ENCODE measurements at places on chromosomes 6 and 20.

DNA sequence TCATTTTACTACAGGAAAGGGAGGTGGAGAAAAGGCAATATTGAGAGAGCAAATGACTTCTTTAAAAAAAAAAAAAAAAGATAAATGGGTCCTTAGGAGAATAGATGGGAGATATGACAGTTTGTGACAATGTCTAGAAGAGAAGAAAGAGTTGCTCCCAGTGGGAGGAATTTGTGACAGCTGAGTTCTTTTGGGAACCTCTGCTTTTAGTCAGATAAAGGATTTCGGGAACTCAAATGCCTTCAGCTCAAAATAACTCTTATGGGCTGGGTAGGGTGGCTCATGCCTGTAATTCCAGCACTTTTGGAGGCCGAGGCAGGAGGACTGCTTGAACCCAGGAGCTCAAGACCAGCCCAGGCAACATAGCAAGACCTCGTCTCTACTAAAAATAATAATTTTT lies 13.1 kb downstream of the TPD52L1 start:
- DNase-seq, result no peak

- DNase-seq, result no peak
Measured at GRCh38 chr6:5151955-5152401, 66.8 kb downstream of the PPP1R3G start.

GRCh38 chr6:149820506-149820905 lies 43.7 kb downstream of the LRP11 start:
- no peak for DNase-seq

GRCh38 chr6:41942067-41942851 lies 651 bp upstream of the CCND3 start:
- DNase-seq, result no peak

- no peak for DNase-seq
Measured at GRCh38 chr20:12028771-12029170, 111.1 kb downstream of the BTBD3 start.

DNA sequence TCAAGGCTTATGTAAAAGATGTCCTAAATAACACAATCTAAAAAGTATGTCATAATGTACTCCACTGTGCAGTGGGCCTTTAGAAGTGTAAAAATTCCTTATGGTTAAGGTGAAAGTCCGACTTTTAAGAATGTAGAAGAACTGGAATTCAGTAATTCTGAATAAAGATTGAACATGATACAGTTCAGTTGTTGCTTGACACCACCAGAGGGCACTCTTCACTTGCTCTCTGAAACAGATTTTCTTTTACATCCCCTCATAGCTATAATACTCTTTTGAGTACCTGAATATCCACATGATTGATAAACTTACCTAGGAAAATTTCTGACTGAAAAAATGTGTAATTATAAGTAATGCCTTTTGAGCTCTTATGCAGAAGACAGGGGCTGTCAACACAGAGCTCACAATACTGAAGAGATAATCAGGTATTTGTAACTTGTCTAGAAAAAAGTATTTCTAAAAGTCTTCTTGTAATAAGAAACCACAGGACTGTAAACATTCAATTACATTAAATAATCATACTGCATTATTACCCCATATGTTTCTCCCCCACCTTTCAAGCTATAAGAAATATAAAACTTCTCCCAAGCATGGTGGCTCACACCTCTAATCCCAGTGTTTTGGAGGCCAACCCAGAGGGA lies 92.1 kb downstream of the POPDC3 start:
- DNase-seq, result peak; percentile 33

DNA sequence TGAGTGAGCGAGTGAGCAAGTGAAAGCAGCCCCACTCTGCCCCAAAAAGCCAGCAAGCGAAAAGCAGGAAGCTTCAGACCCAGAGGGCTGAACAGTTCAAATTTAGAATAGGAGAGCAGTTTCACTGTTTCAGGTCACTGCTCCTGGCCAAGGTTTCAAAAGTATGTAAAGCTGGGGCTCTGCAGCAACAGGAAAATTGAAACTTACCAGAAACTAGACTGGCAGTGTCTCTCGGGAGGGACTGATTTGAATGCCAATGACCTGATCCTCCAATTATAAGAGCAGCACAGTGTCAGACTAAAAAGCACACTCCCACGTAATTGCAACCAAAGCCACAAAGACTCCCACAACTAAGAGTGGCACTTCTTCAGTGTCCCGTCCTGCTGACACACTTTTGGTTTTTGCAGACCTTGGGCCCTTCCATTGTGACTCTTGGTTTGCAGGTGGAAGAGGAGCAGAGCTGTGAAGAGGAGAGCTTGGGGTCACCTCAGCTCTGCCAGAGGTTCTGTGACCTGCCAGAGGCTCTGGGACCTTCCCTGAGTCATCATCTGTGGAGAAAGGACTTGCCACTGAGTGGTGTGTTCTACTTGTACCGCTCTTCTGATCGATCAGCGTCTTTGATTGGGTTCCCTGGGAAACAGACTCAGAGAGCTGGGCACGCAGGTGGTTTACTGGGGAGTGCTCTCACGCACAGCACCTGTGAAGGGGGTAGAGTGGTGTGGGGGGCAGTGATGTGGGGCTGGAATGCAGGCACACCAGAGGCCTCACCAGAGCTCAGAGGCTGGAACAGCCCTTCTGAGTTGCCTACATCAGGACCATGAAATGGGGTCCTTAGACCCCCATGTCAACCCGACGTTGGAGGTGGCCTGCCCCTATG lies 52.7 kb upstream of the PTGIS start:
- DNase-seq, result no peak

DNA sequence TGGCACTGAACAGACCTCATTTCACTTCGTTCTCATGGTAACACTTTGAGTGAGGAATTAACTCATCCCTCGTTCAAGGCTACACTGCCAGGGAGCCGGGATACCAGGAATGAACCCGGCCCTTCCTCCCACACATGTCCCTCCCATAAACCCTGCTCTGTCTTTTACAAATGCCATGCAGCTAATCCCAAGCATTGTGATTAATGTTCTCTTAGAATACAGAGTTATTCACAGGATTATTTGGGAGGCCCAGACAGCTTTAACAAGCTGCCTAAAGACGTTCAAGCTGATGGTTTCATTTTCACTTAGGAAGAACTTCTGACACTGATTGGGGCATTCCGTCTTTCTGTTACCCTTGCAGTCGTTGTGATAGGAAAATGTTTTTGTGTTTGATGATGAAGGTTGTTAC lies 42.5 kb upstream of the CD83 start:
- no peak for DNase-seq

- DNase-seq, result no peak
Measured at GRCh38 chr6:32837651-32838113, 857 bp downstream of the TAP2 start.

GRCh38 chr6:79263359-79263758 lies 28.9 kb upstream of the HMGN3 start:
- DNase-seq, result no peak

DNA sequence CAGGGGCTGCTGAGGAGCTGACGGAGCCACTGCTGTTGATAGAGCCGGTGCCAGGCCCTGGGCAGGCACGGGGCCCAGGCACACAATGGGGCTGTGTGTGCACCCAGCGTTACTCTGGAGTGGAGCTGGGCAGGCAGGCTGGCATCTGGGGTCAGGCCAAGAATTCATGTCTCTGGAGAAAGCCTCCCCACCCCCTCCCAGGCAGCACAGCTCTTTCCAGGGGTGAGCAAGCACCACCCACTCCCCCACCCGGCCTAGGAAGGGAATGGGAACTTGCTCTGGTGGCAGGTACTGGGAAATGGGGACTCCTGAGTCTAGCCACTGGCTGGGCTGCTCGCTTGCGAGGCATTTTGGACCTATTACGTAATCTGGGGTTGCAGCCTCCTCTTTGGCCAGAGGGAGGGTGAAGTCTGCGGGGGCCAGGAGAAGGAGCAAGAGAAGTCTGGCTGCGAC lies 22.7 kb downstream of the TFEB start:
- DNase-seq, result peak; percentile 65

- peak; percentile 34 for DNase-seq
Measured at GRCh38 chr6:169990095-169991030, 238.9 kb downstream of the ERMARD start.

GRCh38 chr6:72525821-72526510 lies 95.9 kb upstream of the KCNQ5 start:
- DNase-seq, result no peak

- no peak for DNase-seq
Measured at GRCh38 chr6:105839266-105839665, 246.9 kb upstream of the PRDM1 start.

- peak; percentile 44 for DNase-seq
Measured at GRCh38 chr6:134373282-134373922, 55.5 kb upstream of the SGK1 start.

DNA sequence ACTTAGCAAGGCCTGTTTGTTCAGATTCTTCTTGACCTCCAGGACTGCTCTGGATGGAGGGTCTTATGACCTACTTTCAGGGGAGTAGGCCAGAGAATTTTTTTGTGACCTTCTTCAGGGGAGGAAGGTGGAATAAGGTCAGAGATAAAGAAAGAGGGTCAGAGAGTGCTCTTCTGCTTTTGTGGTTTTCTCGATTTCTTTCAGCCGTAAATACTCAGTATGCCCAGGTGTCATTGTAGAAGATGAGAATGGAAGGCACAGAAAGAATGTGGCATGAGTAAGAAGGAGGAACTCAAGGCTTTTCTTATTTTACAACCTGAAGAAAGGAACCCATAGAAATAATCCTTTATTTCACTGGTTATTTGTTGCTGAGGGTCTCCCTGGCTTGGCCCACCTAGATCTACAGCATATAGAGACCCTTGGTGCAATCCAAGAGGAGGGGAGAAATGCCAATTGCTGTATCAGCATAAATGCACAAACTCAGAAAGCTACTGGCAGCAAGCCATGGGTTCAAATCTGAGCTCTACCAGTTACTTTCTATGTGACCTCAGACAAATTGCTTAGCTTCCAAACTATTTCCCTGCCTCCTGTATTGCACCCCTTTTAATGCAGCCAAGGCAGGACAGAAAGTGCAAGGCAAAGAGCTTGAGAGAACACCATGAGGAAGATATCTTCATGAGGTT lies 68.0 kb downstream of the OLIG3 start:
- DNase-seq, result no peak

- DNase-seq, result no peak
Measured at GRCh38 chr20:4949833-4950178, 51.5 kb downstream of the SLC23A2 start.

DNA sequence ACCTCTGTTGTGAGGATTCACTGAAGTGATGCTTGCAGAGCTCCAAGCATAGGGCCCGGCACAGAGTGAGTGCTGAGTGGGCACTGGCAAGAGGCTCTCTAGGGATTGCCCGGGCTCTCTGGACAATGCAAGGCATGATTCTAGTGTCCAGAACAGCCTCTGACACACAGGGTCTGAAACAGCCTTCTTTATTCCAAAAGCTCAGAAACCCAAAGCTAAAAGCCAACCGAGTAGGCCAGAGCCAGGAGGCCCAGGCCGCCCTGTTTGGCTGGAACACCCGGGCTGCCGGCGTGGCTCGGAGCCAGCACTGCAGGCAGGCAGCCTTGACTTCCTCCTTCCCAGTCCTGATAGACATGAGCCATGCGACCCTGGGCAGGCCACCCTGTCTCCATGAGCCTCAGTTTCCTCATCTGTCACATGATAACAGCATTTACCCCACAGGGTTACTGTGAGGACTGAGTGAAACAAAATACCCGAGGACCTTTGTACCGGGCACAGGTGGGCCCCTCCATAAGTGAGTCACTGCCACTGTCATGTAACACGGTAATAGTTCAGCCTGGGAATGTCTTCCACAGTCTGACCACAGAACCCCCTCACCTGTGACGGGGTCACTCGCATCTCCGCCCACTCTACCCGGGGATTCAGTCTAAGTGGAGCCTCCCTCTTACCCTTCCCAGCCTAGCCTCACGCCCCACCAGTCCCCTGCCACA lies 51.5 kb downstream of the PTPRT start:
- no peak for DNase-seq

GRCh38 chr6:34360556-34360955 lies 31.9 kb downstream of the NUDT3 start:
- no peak for DNase-seq

- DNase-seq, result no peak
Measured at GRCh38 chr6:7419065-7419464, 29.5 kb downstream of the RIOK1 start.

GRCh38 chr6:2663123-2663522 lies 87.6 kb downstream of the MYLK4 start:
- no peak for DNase-seq

DNA sequence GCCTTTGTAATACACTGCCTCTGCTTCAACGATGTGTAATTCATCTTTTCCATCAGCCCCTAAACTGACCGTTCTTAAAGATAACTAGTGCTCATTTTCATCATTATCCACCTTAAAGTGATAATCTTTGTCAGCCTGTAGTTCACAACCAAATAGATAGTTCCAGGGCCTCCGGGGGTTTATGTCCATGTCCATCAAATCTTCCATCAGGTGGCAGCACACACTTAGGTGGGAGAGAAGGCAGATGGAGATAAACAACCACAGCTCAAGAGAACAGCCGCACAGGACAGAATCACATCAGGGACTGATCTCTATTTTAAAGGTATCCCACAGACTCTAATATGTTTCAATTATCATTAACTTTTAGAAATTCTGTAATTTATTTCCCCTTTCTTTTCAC lies 90.9 kb downstream of the LMBRD1 start:
- DNase-seq, result no peak

- DNase-seq, result no peak
Measured at GRCh38 chr6:88835210-88835609, 128.2 kb downstream of the RNGTT start.

GRCh38 chr20:23060629-23061028 lies 11.2 kb upstream of the THBD start:
- no peak for DNase-seq

DNA sequence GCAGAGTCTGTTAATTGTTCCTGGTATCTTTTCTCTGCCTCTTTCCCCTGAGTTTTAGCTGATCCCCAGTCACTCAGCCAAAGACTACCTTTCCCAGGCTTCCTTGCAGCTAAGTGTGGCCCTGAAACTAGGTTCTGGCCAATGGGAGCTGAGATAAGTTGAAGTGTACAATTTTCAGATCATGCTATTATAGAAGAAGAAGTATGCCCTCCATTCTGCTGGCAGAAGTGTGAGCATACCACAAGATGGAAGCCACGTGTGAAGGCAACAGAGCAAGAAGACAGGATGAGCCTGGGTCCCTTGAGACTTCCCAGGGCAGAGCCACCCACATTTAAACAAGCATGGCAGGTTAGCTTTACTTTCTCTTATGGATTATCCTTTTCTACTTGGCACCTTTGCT lies 273.2 kb downstream of the HIVEP2 start:
- DNase-seq, result no peak

- no peak for DNase-seq
Measured at GRCh38 chr20:21574443-21574842, 60.6 kb upstream of the NKX2-2 start.

DNA sequence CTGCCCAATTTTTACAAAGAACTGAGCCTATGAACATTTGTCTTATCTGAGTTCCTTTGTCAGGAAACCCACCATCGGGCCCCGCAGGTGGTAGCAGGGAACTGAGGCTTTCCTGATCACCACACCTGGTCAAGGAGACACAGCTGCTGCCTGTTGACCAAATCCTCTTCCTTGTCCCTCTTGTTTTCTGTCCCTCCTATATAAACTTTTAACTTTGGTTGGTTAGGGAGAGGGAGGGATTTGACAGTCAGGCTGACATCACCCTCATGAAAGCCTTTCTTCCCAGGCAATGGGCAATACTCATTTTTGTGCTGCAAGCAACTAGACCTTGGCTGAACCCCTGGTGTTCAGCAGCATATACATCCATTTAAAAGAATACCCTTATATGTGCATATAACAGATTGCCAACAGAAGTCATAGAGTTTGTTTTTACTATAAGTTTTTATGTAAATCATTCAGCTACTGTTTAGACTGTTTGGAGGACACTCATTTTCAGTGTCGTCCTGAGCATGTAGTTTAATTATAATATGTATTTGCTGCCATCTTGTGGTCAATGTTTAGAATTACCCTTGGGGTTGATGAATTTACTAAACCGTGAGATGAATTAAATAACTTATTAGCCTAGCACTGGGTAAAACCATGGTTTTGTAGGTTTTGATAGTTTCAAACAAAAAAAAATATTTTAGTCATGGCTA lies 17.0 kb downstream of the CRISP1 start:
- no peak for DNase-seq

All from femur (tissue), 1 donor.